CMK (cell line): ENCODE measurements at places on chromosomes 1 and 21.
A peak's percentile ranks its signal among the peaks of the same experiment; 100 is the strongest.

DNA sequence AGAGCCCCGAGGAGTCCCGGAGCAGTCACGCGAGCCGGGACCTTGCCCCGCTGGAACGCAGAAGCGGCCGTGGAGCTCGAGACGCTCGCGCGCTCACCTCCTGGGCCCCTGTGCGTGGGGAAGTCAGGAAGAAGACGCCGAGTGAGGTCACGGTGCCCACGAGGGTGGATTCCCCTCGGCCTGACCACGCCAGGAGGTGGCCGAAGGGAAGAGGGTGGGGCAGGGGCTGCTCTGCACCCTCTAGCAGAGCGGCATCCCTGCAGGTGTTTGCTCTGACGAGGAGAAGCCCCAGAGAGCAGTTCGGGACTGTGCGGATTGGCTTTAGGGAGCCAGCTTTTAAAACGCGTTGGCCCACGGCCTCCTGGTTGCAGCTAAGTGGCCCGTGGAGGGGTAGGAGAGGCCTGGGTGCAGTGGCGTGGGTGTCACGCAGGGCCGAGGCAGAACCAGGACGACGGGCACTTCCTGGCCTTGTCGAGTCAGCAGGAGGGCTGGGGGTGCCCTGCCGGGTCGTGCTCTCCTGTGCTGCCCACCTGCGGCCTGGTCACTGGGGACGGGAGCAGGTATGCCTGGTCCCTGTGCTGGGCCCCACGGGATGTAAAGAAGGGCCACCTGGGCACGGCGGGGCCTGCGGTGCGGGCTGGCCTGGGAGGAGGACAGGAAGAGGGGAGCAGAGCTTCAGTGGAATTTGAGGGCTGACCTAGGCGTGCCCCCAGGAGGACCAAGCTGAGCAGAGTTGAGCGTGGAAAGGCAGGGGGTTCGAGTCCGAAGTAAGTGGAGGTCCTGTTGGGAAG lies 1.0 kb downstream of the PDXK start:
- DNase-seq: no peak

DNA sequence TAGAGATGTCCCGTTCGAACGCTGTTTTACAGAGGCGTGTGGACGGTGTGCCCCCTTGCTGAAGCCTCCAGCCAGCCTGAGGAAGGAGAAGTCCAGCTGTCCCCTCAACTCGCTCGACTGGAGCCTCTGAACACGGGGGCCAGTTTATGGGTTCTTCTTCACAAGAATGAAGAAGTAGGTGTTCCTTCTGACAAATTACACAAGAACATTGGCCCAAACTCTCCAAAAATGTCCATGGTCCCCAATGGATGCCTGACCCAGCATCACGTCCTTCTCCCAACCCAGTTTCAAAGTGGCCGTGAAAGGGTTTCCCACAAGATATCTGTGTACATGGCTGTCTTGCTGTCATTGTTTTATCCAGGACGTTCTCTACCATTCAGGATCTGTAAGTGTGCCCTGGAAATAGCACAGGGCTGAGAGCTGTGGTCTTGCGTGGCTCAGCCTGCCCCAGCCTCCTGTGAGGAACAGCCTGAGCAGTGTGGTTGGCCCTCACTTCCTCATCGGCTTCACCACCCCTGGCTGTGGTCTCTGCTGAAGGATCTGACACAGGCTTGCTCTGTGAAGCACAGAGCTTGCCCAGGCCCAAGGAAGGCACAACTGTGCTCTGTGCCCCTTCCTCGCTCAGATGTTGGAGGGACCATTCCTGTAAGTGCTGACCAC lies 1.0 kb upstream of the S100B start:
- DNase-seq: peak; percentile 86

GRCh38 chr1:40155135-40155534 lies 6.1 kb upstream of the RLF start:
- no peak for DNase-seq

GRCh38 chr1:59767119-59767518 lies 47.6 kb upstream of the HOOK1 start:
- DNase-seq: no peak

GRCh38 chr1:40090652-40091355 lies 6.2 kb downstream of the PPT1 start:
- DNase-seq: no peak

GRCh38 chr21:36171741-36172331 lies 15.2 kb downstream of the DOP1B start:
- DNase-seq: no peak

- no peak for DNase-seq
Observed at GRCh38 chr21:36539434-36540150, 59.7 kb upstream of the CLDN14 start.

GRCh38 chr1:98926597-98926996 lies 78.1 kb downstream of the PLPPR5 start:
- no peak for DNase-seq

GRCh38 chr1:31627930-31628559 lies 10.6 kb downstream of the HCRTR1 start:
- DNase-seq: no peak

GRCh38 chr1:31215065-31215570 lies 24.6 kb downstream of the NKAIN1 start:
- no peak for DNase-seq

GRCh38 chr1:214524824-214525223 lies 26.6 kb downstream of the PTPN14 start:
- DNase-seq: no peak

GRCh38 chr1:112704391-112704933 lies 2.5 kb downstream of the RHOC start:
- DNase-seq: no peak

DNA sequence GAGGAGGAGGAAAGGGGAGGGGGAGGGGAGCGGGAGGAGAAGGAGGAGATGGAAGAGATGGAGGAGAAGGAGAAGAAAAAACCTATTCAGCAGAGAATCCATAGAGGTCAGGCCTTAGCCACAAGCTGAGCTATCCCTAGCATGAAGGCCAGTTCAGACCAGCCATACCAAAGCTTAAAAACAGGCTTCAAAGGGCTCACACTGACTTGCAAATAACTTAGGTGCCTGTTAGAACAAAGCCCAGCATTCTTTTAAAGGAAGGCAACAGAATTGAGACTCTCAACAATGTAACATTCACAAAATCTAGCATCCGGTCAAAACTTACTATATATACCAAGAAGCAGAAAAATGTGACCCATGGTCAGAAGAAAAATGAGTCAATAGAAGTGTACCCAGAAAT lies 43.6 kb upstream of the IFFO2 start:
- DNase-seq: no peak
